ENCODE measurements at places on chromosomes 6 and 20.

DNA sequence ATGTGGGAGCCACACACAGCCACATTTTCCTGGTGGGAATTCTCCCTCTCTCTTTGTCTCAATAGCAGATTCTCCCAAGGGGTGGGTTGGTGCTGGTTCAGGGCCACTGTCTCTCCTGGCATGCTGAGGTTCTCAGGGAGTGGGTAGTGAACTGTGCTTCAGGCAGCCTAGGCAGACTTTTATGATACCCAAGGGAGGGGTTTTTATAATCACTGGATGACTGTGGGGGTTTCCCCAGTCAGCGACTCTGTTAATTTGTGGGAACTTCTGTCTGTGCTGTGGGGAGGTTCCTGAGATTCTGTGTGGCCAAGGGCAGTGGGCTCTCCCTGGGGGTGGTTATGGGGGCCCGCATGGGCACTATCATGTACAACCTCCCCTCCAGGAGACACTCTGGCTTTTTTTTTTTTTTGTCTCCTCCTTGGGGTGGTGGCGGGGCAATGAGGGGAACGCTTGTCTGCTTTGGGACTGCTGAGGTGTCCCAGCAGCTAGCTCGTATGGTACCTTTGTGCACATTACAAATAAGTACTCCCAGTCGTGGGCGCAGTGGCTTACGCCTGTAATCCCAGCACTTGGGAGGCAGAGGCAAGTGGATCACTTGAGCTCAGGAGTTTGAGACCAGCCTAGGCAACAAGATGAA is 10.0 kb downstream of the PTK7 start:
- no peak for DNase-seq

GRCh38 chr6:134703206-134703605 is 246.7 kb downstream of the ALDH8A1 start:
- DNase-seq = no peak

GRCh38 chr20:56460459-56460858 is 8.0 kb upstream of the RTF2 start:
- peak; percentile 81 for DNase-seq

GRCh38 chr6:158460602-158461169 is 99.2 kb upstream of the TMEM181 start:
- no peak for DNase-seq

- DNase-seq = no peak
These were observed 45.4 kb downstream of the BPIFB1 start for GRCh38 chr20:33328157-33329137.

DNA sequence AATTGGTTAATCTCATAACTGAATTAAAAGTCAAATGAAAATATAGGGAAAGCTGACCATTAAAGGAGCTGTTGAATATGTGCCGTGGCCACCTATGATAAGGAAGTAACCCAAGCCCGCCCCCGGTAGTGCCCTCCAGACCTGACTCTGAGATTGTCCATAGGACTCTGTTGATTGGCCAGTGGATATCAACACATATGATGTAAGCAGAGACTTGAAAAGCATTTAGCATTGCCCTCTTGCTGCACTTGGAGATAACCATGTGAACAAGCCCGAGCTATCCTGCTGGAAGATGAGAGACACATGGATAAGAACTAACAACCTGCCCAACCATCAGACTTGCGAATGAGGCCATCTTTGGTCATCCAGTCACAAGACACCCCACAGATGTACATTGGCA is 83.2 kb downstream of the LINC00237 start:
- no peak for DNase-seq

DNA sequence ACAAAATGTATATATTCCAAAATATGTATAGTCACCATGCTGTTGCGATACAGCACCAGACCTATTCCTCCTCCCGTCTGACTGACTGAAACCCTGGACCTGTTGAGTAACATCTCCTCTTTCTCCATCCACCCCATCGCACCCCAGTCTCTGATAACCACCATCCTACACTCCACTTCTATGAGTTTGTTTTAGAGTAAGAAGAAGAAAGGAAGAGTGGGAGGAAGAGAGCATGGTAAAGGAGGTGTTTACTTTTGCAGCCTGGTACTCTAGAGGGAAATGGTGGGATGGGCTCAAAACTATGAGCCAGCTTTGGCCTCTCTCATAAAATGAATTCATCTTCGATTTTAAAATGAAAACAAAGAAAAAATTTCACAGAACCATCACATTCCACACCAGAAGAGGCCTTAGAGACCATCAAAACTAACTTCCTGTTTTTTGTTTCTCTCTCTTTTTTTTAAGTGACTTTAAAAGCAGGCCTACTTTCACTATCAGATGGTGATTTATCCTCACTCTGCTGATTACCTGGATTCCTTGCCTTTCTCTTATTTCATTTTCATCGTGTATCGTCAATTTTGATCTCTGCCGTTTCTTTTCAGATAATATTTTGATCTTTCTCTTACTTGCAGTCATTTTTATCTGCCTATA is 16.8 kb upstream of the FUCA2 start:
- no peak for DNase-seq

DNA sequence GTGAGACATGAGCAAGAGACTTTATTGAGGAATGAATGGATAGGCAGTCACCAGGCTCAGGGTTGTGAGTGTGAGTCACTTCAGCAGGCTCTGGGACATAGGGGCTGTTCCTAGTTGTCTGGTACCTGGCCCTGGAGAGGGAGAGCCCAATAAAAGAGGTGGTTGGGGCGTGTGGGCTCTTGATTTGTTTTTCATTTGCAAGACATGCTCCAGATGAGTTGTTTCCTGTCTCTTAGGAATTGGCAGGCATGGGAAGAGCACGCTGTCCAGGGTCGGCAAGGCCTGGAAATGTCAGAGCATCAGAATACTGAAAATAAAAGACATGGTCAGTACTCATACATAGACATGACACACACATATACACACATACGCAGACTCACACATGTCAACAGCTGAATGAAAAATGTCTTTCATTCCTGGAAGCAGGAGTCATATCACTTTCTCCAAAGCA is 166.3 kb upstream of the SULF2 start:
- DNase-seq = no peak
